GM23338 (cell line): ENCODE measurements at places on chromosomes 5 and 9. TPM values are rescaled to one million over a fixed set of nuclear protein-coding genes. Genes with fewer than 3 reads are reported as not detected.

The C9orf50 gene
- not detected in 2 replicates for total RNA-seq

The STPG3 gene
- not detected in 2 replicates for total RNA-seq

GRCh38 chr5:17289681-17290539 lies 72.5 kb downstream of the BASP1 start:
- DNase-seq: no peak
- H3K4me1 ChIP-seq: no peaks in the 10 kb centered on the region
- H3K4me3 ChIP-seq: no peak overlapping the region
- H3K27me3 ChIP-seq: no peaks in the 10 kb centered on the region
- no peaks in the 10 kb centered on the region for H3K36me3 ChIP-seq

- H3K4me3 ChIP-seq: no peak overlapping the region
- H3K36me3 ChIP-seq: no peaks in the 10 kb centered on the region
- DNase-seq: peak; percentile 76
- no peaks in the 10 kb centered on the region for H3K27me3 ChIP-seq
- H3K4me1 ChIP-seq: peaks cover 7% of the 10 kb centered on the region; the same call in 1 of the 2 replicates
Measured at GRCh38 chr5:126339215-126339805, 83.9 kb upstream of the GRAMD2B start.

DNA sequence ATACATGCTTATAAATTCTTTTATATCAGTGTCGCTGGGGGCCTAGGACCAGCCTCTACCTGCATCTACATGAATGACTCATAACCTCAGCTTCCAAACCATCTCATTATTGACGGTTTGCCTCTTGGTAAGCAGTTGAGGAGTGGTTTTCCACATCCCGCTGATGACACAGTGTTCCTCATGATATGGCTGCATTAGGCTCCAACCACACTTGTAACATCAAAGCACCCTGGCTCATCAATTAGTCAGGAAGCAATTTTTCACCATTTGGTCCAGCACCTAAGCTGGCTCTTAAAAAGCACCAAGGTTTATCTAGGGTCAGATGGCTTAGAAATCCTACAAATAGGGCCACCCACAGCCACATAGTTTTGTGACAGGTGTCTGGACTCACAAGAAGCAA lies 402.4 kb downstream of the ARHGEF28 start:
- H3K4me1 ChIP-seq: no peaks in the 10 kb centered on the region; the same call in 1 of the 2 replicates
- H3K27me3 ChIP-seq: no peaks in the 10 kb centered on the region
- no peaks in the 10 kb centered on the region for H3K36me3 ChIP-seq
- H3K27ac ChIP-seq: no peak overlapping the region
- no peak for DNase-seq

DNA sequence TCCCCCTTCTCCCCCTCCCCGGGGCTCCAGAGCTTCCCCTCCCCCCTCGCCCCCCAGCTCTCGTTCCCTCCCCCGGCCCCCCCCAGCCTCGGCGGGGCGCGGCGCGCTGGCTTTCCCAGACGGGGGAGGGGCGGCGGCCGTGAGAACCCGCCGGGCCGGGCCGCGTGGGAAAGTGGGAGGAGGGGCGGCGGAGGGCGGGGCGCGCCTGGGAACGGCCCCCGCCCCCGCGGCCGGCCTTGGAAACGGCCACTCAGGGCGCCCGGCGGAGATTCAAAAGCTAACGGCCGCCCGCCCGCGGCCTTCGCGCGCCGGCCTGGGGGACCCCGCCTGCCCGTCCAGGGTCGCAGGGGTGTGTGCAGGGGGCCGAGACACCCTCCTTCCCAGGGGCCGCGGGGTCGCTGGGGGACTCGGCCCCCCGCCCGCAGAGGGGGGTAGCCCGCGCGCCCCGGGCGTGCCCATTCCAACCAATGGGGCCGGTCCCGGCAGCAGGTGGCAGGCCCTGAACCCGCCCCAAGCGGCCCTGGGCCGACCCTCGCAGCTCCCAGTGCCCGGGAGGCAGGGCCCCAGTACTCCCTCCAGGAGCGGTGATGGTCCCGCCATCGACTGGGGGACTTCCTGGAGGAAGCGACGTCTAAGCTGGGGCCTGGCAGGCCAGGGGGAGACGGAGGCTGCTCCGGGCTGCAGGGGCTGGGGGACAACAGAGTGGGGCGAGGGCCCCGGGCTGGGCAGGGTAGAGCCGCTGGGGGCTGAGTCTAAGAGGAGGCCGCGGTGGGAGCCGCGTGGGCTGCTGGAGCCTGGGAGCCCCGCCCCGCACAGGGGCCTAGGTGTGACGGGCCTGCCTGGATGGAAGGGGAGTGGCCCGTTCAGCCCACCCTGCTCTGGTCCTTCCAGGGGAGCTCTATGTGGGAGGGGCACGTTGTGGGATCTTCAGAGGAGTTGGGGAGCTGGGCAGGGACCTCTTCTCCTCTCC lies 14.2 kb upstream of the NRARP start:
- H3K4me1 ChIP-seq: peaks cover 21% of the 10 kb centered on the region; the same call in 1 of the 2 replicates
- DNase-seq: peak; percentile 74

GRCh38 chr9:117290306-117290840 lies 124.5 kb downstream of the ASTN2 start:
- H3K36me3 ChIP-seq: no peaks in the 10 kb centered on the region
- no peak for DNase-seq
- H3K4me3 ChIP-seq: no peak overlapping the region
- peaks cover 8% of the 10 kb centered on the region; the same call in 1 of the 2 replicates for H3K4me1 ChIP-seq
- H3K27ac ChIP-seq: no peak overlapping the region

DNA sequence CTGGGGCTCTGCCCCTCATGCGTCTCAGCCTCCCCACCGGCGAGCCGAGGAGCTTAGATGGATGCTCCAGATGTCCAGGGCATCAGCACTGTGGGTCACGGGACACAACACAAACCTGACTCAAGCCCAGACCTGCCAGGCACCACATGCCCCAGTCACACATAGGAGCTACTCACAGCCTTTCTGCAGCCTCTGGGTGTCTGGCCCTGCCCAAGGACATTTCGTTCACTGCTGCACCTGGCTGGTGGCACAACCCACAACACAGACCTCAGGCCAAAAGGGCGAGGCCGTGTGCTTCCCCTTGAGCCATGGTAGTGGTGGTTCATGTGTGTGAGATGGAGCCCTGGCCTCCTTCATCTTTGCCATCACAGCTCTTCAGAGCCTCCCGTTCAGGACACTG lies 89.6 kb upstream of the FCN2 start:
- no peak overlapping the region for H3K27ac ChIP-seq
- no peaks in the 10 kb centered on the region for H3K36me3 ChIP-seq
- H3K4me3 ChIP-seq: no peak overlapping the region
- DNase-seq: no peak

- no peaks in the 10 kb centered on the region for H3K36me3 ChIP-seq
- no peaks in the 10 kb centered on the region for H3K4me1 ChIP-seq
- no peak overlapping the region for H3K4me3 ChIP-seq
- no peak for DNase-seq
Measured at GRCh38 chr5:143354025-143354424, 49.5 kb downstream of the NR3C1 start.

DNA sequence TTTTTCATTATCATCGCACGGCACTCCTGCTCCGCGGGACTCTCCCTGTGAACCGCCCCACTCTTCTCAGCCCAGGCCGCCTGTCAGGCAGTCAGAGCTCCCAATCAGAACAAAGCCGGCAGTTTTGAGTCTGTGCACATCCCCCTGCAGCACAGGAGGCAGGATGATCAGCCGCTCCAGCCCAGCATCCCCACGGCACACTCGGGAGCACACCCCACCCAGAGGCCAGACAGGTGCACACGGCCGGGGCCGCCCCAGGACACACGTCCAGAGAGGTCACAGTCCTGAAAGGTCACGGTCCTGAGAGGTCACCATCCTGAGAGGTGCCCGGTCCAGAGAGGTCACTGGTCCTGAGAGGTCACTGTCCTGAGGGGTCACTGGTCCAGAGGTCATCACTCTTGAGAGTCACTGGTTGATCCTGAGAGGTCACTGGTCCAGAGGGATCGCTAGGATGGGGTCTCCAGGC lies 8.4 kb downstream of the TPPP start:
- no peak for DNase-seq
- H3K36me3 ChIP-seq: no peaks in the 10 kb centered on the region
- no peak overlapping the region for H3K4me3 ChIP-seq
- no peaks in the 10 kb centered on the region for H3K27me3 ChIP-seq

DNA sequence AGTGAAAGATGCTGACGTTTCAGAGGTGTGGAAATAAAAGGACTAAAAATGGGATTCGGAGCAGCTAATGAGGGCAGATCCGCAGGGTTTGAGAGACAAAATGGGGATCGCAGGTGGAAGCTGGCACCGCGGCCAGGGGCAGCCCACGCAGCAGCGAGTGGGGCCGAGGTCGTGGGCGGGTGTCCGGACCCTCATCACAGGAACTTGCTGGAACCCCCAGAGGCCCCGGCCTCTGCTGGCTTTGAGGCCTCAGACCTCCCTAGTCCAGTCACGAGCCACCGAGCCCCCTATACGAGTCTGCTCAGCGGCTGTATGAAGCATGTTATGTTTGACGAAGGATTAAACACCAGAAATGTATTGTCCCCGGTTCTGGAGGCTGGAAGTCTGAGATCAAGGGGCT lies 45.8 kb upstream of the FCN1 start:
- no peaks in the 10 kb centered on the region for H3K36me3 ChIP-seq
- no peak overlapping the region for H3K27ac ChIP-seq
- H3K27me3 ChIP-seq: no peaks in the 10 kb centered on the region
- no peak overlapping the region for H3K4me3 ChIP-seq

DNA sequence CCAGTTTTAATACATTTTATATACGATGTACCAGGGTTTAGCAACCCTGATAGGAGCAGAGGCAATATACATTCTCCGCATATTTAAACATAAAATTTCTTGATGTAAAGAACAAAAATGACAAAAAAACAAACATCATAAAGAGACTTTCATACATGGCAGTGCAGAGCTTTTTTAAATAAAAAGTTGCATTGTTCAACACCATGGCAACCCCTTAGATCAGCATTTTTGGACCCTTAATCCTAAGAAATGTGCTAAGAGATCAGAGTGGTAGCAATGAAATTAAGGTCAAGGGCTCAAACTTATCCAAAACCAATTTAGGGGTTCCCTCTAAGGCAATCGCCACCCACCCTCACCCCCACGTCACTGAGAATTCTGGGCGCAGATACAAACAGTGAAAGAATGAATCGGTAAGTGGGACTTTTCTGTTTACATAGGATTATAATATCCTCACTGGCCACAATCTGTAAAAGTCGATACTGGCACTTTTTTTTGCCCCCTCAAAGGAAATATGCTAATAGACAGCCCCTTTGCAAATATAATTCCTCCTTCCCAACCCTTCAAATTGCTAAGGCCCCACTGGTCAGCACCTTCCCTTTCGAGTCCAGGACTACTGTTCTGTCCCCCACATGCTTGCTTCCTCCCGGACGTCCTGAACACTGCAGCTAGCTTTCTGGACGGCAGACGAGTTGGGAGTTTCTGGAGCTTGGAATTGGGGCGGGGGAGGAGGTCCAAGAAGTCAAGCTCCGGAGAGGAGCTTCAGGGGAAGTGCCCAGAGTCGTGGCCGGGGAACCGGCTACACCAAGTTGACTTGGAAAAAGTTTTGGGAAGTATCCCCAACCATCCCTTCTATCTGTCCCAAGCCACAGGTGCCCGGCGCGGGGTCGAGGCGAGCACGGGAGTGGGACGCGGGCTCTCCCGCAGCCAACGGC lies 2.2 kb downstream of the GAS1 start:
- peaks cover 53% of the 10 kb centered on the region for H3K4me1 ChIP-seq
- peak; percentile 71 for DNase-seq
- H3K27ac ChIP-seq: no peak overlapping the region
- no peaks in the 10 kb centered on the region for H3K36me3 ChIP-seq
